ENCODE measurements at places on chromosomes 6 and 20.
A peak's percentile ranks its signal among the peaks of the same experiment; 100 is the strongest.

- peak; percentile 49 for DNase-seq
These were observed 83.8 kb downstream of the GJA10 start for GRCh38 chr6:89977808-89978748.

DNA sequence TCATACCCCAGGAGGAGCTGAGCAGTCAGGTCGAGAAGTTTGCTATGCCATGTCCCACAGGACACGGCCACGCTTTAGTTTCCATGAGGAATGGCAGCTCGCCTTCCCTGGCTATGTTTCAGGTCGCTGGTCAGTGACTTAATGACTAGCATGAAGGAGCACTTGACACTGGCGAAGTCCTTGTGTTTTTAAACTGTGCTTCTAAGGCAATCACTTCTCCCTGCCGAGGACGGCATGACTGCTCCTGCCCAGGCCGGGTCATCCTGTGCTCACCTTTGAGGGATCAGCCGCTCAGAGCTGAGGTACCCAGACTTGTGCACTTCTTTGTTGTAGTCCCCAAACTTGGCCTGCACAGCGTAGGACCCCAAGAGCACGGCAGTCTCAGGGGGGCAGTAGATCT lies 34.1 kb downstream of the EZR start:
- no peak for DNase-seq

DNA sequence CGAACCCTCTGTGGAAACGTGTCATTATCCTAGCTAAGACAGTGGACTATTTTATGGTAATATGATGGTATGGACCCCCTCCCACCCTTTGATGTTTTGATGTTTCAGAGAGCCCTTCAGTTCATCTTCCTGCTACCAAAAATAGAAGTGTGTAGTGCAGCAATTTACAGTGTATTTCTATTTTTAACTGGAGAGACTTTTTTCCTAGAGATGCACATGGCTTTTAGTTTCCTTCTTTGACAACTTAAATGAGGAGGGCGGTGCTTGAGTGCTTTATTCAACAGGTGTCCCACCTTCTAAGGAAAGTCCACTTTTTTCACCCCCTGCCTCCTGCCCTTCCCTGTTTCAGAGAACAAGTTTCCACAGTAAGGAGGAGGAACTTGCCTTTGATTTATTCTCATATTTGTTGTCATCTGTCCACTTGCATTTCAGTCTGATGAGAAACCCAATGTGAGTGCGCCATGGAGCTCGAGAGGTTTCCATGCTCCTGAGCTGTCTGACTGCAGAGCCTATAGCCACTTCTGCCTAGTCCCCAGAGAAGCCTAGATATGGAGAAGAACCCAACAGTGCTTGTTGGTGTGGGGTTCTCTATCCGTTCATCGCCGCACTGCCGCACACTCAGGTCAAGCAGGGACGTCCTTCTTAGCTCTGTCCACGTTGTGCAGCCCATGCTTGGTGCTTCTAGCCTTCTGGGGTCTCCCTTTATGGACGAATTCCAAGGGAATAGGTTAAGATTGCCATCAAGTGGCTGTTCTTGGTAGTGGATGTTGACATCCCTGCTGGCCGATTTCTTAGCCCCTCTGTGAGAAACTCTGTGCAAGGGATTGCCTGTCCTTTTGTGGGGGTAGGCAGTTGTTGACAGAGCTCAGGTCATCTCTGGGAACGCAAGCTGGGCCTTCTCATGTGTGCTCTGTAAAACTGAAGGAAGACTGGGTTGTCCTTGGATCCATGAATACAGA lies 144.2 kb downstream of the JARID2 start:
- peak; percentile 76 for DNase-seq

GRCh38 chr6:3738381-3739131 lies 13.0 kb downstream of the PXDC1 start:
- DNase-seq = no peak

GRCh38 chr6:162251257-162251656 lies 476.3 kb downstream of the PRKN start:
- DNase-seq = no peak

GRCh38 chr6:39669207-39669972 lies 55.8 kb downstream of the KIF6 start:
- no peak for DNase-seq

GRCh38 chr20:53859684-53860083 lies 210.7 kb downstream of the BCAS1 start:
- DNase-seq = no peak

DNA sequence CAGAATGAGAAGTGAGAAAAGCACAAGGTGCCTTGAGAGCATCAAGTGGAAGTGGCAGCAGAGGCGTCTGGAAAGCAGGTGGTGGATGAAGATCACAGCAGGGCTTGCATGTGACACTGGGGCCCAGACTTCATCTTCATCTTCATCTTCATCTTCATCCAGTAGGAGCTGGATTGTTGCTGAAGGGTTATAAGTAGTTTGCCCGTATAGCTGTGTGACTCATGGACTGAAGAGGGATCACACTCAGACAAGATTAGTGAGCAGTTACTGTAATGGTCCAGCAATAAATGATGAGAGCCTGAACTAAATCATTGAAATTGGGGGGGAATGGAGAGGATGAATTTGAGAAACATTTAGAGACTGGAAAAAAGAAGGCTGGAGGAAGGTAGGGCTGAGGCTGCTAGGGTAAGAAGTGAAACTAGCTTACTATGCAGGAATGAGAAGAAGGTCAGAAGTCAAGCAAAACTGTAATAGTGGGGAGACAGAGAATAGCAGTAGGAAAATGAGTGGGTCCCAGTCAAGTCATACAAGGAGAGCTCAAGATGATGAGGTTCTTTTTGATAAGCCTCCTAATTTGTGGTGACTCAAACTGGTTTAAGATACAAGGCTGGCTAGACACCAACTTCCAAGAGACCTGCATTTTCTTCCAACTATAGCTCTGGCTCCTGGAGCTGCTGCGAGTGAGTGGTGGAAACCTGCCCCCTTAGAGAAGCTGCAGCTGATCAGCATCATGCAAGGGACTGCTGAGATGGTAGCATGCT lies 92.3 kb upstream of the BEND6 start:
- DNase-seq = no peak

- DNase-seq = peak; percentile 54
These were observed 124.3 kb upstream of the MLIP start for GRCh38 chr6:53986721-53987521.

- DNase-seq = no peak
These were observed 112.6 kb upstream of the SLC24A3 start for GRCh38 chr20:19099596-19100545.

DNA sequence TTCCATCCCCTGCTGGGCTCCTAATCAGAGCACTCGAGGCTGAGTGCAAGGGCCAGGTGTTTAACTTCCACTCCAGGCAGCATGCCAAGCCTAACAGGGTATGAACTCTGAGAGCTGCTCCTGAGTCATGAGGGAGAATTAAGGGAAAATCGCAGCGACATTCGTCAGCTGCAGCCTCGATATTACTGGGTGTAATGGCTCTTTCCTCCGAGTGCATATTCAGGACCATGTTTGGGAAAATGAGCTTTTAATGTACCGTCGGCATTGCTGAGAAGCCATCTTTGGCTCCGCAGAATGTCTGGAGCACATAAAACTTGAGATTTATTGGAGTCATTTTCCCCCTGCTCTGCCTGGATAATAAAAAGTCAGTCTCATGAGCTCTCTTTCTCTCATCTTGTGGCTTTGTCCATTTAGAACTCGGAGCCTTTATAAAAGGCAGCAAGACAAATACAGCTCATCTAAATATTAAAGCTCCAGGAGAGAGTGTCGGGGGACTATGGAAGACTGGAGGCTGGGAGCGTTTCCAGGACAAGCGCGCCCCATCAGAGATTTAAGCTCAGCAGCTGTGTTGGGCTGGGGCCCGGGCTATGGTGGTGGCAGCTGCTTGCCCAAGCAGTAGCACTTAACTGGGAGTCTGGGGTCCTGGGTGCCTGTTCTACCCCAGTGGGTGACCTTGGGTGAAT lies 103.7 kb downstream of the TOX2 start:
- DNase-seq = no peak

DNA sequence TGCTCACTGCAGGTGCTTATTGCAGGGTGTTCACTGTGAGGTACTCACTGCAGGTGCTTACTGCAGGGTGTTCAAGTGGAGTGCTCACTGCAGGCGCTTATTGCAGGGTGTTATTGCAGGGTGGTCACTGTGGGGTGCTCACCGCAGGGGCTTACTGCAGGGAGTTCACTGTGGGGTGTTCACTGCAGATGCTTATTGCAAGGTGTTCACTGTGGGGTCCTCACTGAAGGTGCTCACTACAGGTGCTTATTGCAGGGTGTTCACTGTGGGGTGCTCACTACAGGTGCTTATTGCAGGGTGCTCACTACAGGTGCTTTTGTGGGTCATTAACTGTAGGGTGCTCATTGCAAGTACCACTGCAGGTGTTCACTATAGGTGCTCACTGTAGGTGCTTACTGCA lies 20.2 kb downstream of the APMAP start:
- no peak for DNase-seq

GRCh38 chr6:45376310-45377042 lies 1.3 kb downstream of the SUPT3H start:
- no peak for DNase-seq

DNA sequence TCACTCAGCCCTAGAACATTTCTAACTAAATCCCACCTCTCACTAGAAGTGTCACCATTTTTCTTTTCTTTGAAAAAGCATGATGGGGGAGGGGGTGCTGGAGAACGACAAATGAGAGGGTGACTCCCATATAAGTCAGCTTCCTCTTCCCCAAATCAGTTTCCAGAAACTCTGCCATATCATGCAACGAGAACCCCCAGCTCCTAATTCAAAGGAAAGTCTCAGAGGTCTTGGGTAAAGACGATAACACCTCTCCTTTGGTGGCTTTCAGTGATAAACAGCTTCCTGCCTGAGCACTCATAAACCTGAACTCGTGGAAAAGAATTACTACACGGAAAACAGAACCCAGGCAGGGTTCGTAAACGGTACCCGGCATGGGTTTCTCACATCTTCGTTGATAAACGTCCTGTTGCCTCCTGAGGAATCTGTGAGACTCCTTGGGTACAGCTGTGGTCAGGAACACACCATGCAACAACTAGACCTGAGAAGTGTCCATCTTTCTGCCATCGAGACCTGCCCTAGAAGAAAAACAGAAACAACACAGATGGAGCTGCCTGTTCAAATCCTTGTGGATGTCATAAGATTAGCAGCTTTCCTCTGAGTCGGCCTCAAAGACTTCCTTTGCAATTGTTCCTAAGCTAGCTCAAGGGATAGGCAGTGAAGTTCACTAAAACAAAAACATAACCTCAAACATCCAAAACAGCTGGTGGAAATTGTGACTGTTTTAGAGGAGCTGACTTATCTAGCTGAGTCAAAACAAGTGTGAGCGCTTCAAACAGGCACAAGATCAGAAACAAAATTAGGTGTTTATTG lies 185.8 kb upstream of the PRDM1 start:
- no peak for DNase-seq

- DNase-seq = no peak
These were observed 58.5 kb downstream of the CDK19 start for GRCh38 chr6:110756817-110757216.

GRCh38 chr6:126661646-126662045 lies 321.7 kb downstream of the CENPW start:
- DNase-seq = no peak

DNA sequence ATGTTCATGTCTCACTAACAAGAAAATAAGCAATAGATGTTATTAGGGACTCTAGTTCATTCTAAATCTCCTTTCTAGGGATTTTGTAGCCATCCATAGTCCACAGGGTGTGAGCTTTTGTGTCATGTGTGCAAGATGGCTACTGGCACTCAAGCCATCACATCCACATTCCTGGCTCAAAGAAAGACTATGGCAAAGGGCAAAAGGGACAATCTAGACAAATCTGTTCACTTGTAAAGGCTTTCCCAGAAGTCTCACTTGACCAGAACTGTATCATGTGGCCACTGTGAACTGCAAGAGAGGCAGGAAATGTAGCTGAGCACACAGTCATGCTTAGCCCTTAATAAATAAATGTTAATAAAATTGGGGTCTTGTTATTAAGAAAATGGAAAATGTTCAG lies 212.6 kb upstream of the EXOC2 start:
- no peak for DNase-seq

GRCh38 chr6:470901-471448 lies 79.4 kb downstream of the IRF4 start:
- no peak for DNase-seq

DNA sequence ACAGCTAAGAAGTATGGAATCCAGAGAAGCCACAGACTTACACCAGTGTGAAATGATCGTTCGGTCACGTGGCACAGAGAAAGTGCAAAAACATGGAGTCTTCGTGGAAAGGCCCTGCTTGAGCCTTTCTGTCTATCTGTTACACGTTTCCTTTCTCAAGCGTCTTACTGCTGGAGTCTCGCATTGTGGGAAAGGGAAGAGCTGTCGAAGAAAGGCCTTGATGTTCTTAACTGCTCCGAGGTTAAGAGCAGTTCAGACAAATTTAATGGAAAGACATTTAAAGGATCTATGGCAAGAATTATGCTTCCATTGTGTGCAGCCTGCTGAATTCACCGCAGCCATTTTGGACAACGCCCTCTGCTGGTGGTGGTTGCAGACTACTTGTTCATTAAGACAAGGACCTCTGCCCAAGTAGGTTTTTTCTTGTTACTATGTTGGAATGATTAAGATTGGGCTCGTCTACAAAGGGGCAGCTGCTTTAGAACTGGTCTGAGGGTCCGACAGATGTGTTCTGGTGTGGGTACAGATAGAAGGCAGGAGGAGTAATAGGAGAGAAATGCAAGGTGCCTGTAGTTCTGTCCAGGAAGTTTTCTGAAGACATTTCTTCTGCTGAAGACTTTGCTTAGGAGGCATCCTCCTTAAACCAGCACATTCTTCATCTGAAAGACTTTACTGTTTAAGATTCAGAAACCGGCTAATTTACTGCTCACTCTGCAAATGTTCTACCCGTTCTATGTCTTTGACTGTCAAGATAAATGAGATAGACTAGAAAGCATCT lies 24.7 kb upstream of the CCN6 start:
- peak; percentile 77 for DNase-seq

- DNase-seq = no peak
These were observed 132.9 kb upstream of the THBS2 start for GRCh38 chr6:169386411-169387057.

GRCh38 chr6:88920774-88921733 lies 42.4 kb downstream of the RNGTT start:
- DNase-seq = no peak

DNA sequence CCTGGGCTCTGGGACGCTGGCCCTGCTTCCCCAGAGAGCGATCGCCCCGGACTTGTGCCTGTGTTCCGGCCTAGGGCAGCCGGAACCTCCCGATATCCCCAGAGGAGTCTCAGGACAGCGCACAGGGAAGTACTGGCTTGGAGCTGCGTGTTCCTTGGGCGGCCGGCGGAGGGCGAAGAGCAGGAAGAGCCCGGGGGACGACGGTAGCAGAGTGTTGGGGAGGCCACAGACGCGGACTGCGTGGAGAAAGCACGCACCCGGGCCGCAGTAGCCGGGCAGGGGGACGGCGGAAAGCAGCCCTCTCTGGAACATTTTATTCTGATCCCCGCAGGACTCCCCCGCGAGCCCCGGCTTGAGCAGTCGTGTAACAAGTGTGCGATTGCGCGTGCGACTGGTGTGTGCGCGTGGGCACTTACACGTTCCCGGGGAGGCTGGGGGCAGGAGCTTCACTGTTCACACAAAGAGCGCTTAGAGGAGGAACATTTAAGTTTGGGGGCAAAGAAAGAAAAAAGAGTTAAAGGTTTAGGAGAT lies 36.1 kb downstream of the NCR2 start:
- peak; percentile 44 for DNase-seq
